Inflammatory macrophage (primary cell): ENCODE measurements at places on chromosomes 6 and 20.

GRCh38 chr20:5703681-5704101 lies 46.5 kb upstream of the SHLD1 start:
- no peak for DNase-seq

GRCh38 chr6:40054186-40054585 lies 119.9 kb upstream of the MOCS1 start:
- no peak for DNase-seq

DNA sequence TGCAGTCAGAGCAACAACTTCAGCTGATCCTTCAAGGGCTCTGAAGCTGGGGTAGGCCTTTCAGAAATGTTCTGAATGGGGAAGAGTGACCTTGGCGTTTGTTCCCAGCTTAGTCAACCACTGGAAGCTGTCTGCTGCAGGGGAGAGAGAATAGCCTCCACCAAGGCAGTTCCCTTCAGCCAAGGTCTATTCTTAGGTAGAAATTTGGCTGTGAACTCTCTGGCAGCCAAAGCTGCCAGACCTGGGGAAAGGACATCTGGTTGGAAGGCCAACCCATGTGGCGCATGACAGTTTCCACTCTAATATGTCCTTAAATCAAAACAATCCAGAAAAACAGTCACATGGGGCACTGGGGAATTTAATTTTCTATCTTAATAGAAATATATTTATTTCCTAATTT lies 60.1 kb downstream of the FBXO5 start:
- DNase-seq, result no peak

DNA sequence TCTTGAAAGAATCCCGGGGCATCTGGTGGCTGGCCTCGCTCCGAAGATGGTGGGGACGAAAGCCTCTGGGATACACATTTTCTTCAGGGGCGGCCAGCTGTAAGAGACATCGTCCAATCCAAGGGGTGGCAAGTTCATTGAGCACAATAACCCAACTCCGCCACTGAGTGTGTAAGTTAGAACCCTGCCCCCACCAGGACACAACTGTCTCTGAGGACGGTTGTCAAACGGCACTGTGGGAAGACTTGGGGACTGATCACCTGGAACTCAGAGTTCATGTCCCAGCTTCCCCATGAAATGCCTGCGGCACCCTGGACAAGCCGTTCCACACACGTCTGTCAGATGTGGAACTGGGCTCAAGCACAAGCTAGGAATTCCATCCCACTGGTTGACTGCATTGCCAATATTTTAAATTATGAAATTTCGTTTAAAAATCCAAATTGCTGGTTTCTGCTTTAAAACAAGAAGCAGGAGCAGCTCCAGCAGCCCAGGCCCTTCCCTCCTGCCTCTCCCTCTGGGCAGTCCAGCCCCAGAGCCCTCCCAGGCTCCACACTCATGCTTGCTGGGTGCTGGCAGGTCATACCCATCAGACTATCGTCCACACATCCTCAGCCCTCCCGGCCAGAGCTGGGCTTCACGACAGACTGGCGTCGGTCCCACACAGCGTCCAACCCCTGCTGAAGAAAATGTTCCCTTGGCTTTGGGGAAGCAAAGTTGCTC lies 80.9 kb upstream of the AFDN start:
- no peak for DNase-seq

DNA sequence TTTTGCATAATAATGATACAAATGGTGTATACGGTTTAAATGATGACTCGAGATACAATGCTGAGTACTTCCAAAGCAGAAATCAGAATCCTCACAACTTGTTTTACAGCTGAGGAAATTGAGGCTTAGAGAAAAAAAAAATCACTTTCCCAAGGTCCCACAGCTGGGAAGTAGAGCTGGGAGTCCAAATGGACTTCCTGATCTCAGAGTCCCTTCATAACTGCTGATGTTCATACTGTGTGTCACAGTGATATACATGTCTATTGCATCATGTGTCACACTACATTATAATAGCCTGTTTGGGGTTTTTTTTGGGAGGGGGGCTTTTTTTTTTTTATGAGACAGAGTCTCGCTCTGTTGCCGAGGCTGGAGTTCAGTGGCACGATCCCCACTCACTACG lies 8.5 kb downstream of the HM13 start:
- DNase-seq, result peak; percentile 62

GRCh38 chr6:134272374-134272773 lies 45.5 kb downstream of the SGK1 start:
- DNase-seq, result no peak

DNA sequence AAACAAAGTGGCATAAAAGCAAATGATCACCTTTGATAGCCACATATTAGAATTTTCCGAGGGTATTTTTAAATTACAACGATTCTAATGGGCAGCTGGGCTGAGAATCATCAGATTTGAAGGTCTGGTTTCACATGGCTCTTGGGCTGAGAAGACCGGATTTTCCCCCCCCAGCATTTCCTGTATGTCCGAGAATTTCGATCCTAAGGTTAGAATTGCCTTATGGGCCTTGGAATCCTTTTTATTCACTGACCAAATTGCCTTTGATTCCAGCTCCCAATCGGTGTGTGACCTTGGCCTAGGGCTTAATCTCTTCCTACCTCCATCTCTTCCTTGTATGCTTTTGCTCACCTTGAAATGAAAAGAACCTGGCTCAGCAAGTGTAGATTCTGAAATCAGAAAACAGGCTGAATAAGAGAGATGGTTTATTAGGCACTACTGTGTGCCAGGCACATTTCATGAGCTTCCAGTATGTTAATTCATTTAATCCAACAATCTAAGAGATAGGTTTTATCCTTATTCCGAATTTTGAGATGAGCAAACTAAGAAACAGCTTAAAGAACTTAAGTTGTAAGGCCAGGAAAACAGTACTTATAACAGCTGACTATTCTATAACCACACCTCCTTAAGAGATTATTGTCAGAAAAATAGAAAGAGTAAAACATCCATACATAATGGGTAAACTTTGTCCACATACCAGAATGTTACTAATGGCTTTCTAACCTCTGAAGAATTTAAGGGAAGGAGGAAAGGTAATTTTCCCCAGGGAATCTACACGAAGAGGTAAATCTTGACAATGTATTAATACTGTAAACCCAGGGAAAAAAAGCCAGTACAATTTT lies 39.4 kb downstream of the HFE start:
- DNase-seq, result no peak

GRCh38 chr6:155882527-155883333 lies 427.1 kb upstream of the NOX3 start:
- DNase-seq, result no peak

GRCh38 chr20:6588296-6588695 lies 179.2 kb upstream of the BMP2 start:
- no peak for DNase-seq

GRCh38 chr6:162913206-162913605 lies 185.4 kb downstream of the PACRG start:
- no peak for DNase-seq

DNA sequence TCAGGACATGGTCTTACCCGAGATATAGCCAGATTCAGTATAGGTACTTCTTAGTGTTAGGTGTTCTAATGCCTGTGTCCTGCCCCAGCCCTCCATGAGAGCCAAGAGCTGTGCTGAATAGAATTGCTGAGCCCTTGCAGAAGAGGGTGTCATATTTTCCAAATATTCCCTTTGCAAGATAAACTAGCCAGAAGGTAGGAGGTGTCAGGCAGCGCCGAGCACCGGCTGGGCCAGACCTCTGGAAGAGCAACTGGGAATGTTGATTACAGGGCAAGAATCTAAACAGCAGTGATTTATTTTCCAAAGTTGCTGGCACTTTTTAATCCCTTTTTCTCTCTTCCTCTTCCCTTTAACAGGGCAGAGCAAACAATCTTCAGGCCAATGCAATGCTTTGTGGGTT lies 37.1 kb upstream of the EZR start:
- DNase-seq, result no peak

DNA sequence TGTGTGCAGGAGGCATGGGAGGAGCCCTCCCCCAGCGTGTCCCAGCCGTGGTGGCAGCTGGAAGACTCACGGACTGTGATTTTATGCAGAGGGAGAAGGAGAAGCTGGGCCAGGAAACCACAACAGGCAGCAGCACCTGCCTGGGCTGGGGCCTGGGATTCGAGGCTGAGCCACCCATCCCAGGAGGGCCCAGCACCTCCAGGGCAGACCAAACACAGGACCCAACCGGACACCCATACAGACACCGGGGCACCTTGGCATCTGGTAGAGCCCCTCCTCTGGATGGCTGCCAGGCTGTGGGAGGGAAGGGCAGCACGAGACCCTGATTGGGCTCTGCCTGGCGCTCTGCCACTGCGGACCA lies 41.7 kb upstream of the CHRNA4 start:
- DNase-seq, result no peak

GRCh38 chr20:50693001-50693400 lies 1.7 kb upstream of the RIPOR3 start:
- no peak for DNase-seq

DNA sequence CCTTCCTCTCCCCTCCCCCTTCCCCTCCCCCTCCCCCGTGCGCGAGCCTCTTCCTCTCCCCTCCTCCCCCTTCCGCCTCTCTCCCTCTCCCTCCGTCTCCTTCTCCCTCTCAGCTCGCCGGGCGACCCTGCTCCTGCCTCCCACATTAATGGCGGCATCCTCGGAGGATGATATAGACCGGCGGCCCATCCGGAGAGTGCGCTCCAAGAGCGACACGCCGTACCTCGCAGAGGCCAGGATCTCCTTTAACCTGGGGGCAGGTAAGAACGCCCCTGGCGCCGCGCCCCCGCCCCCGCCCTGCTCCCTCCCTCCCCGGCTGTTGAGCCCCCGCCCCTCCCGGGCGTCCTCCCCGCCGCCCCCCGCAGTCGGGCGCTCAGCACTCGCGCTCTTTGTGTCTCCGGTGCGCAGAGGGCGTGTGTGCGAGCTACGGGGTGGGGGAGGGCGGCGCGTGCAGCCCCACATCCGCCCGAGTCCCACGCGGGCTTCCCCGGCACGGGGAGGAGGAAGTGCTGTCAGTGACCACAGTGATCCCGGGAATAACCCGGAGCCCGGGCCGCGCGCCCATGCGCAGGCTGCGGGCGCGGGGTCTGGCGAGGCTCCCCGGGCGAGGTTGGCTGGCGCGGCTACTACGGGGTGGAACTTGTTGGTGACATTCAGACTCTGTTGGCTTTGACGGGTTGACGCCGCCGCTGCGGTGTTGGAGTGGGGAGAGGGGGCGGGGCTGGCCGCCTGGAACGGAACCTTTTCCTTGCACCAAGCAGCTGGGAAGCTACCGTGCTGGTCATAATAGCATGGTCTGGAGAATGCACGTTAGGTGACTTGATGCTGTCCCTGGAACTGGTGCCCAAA lies 33.2 kb downstream of the PHACTR1 start:
- no peak for DNase-seq

GRCh38 chr6:69392745-69393144 lies 404.1 kb downstream of the LMBRD1 start:
- DNase-seq, result no peak

- DNase-seq, result no peak
Measured at GRCh38 chr6:130965656-130966055, 97.4 kb downstream of the EPB41L2 start.

GRCh38 chr6:20575125-20575524 lies 40.9 kb downstream of the CDKAL1 start:
- DNase-seq, result no peak

DNA sequence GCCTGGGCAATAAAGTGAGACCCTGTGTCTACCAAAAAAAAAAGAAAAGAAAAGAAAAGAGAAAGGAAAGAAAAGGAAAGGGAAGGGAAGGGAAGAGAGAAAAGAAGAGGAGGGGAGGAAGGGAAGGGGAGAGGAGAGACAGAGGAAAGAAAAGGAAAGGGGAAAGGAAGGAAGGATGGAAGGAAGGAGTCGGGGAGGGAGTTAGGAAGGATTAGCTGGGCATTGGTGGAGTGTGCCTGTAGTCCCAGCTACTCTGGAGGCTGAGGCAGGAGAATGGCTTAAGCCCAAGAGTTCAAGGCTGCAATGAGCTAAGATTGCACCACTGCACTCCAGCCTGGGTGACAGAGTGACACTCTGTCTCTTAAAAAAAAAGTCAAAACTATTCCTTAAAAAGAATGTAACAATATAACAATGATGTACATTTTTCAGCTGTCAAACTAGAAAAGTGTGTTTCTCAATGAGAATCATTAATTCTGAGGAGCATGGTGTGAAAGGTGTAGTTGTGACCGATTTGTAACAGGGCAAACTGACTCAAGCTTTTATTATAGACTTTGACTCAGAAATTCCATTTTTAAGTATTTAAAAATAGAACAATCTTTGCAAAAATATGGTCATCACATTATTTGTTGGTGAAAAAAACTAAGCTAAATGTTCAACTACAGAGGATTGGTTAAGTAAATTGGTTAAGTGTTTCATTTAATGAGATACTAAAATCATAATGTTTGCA lies 14.7 kb downstream of the SNRPB start:
- no peak for DNase-seq

DNA sequence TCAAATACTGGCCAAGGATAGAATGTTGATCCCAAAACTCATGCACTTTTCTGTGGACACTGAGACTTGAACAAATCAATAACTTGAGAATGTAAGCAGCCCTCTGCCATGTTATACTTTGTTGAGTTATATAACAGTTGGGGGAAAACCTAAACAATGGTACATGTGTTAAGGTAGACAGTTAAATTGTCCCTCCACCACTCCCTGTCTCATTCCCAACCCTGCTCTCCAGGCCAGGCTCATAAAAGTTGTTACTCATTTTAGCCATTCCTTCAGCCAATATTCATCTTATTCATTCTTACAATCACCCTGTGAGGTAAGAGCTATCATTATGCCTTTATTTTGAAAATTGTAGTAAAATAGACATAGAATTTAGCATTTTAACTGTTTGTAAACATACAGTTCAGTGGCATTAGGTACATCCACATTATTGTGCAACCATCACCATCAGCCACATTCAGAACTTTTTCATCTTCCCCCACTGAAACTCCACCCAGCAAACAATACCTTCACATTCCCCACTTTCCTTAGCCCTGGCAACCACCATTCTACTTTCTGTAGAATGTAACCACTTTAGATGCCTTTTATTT lies 38.2 kb upstream of the IER3 start:
- DNase-seq, result no peak

DNA sequence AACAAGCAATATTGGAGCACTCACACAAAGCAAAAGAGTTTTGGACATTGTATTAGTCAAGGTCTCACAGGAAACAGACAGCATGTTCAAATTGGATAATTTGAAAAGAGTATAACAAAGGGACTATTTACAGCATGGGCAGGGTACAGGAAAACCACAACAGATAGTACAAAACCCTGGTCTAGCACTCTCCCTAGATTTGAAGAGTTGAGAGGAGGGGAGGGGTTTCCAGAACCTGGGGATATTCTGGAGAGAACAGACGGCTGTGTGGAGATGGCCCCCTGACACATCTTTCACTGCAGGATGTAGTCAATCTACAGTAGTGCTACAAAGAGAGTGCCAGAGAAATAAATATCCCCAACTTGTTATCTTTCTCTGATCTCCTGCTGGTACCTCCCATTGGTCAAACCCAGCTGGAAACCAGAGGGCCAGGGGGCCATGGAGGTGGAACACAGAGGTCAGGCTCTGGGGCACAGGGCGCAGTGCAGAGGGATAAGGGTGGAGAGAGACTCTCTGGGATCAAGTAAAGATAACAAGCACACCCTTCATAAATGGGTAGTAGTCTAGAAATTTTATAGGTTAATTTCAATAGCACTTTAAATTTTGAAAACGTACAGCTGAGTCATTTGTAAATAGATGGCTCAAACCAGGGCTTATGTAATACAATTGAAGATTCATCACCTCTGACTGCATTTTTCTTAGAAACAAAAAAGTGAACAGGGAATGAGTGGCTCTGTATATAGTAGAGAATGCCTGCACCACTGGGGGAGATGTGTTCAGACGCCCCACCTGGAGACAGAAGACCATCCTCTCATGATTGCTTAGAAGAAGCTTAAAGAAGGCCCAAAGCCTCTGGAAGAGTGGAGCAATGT lies 25.7 kb downstream of the RCAN2 start:
- no peak for DNase-seq

- peak; percentile 59 for DNase-seq
Measured at GRCh38 chr6:17986656-17987446, 584 bp downstream of the KIF13A start.
